Activated CD4-positive, alpha-beta T cell treated with anti-CD3 and anti-CD28 coated beads for 24 hours (primary cell): ENCODE measurements at places on chromosomes 5 and 9.

GRCh38 chr5:150124111-150124557 lies 31.5 kb downstream of the PDGFRB start:
- no peak for DNase-seq

GRCh38 chr5:118553662-118554061 lies 434.7 kb downstream of the DTWD2 start:
- DNase-seq = no peak

DNA sequence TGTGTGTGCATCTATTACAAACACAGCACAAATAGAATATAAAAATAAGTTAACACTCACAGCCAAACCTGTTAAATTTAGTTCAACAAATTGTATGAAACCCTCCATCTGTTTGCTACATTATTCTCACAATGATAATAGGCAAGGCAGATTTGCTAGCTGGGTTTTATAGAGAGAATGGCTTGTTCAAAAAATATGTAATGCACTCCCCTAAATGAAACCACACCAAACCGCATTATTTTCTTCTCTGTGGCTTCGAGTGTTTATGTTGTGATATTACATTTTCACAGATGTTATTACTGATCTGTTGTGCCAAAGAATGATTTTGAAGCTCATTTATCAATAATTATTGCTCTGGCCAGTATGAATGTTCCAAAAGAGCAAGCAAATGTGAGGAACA lies 92.9 kb downstream of the SPATA31D1 start:
- no peak for DNase-seq

DNA sequence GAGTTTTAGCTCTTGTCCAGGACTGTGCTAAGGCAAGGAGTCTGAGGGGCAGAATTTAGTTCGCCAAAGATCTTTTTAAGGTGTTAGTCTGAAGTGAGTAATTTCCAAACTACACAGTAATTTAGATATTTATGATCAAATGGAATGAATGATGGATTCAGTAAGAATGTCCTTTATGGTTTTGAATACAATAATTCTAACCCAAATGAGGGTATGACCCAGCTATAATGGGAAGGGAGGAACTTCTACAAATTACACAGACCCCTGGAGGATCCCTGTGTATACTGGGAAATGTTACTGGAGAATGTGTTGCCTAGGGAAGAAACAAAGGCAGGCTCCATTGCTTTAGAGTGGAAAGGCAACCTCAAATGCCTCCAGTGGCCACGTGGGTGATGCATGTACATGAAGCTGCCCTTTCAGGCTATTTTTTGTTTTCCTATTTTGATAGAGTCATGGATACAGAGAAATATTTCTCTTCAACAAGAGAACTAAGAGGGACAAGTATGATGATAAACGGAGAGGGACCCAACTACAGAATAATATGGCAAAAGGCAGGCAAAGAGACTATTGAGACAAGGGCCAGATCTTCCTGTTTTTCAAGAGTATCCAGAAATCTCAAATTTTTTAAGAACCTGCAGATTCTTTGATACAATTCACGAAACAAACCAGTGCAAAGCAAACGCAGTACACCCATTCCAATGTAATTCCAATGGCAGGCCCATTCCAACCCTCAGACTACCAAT lies 25.4 kb downstream of the SLC1A3 start:
- no peak for DNase-seq

DNA sequence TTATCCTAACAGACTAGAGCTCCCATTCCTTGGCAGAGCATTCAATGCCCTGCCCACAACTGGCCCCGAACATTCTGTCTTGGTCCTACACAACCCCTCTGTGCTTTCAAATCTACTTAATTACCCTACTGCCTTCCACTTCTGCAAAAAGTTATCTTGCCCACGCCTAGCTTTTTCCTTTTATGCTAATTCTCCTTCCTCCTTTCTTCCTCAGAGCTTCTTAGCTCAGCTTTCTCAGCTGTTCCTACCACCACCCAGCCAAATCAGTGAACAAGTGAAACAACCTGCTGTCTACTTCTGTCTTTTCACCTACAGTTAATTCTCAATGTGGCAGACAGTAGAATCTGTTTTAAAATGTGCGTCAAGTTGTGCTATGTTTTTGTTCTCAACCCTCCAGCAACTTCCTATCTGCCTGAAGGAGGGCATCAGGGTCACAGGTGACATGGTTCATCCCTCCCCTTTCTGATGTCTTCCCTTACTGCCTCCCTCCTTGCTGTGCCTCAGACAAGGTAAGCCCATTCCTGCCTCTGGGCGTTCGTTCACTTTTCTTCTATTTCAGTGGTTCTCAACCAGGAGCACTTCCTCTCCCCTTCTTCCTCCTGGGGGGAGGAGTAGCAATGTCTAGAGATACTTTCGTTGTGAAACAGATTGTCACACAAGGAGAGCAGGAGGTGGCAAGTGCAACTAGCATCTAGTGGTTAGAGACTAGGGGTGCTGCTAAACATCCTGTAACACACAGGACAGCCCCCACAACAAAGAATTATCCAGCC lies 1.3 kb upstream of the REEP5 start:
- DNase-seq = no peak

DNA sequence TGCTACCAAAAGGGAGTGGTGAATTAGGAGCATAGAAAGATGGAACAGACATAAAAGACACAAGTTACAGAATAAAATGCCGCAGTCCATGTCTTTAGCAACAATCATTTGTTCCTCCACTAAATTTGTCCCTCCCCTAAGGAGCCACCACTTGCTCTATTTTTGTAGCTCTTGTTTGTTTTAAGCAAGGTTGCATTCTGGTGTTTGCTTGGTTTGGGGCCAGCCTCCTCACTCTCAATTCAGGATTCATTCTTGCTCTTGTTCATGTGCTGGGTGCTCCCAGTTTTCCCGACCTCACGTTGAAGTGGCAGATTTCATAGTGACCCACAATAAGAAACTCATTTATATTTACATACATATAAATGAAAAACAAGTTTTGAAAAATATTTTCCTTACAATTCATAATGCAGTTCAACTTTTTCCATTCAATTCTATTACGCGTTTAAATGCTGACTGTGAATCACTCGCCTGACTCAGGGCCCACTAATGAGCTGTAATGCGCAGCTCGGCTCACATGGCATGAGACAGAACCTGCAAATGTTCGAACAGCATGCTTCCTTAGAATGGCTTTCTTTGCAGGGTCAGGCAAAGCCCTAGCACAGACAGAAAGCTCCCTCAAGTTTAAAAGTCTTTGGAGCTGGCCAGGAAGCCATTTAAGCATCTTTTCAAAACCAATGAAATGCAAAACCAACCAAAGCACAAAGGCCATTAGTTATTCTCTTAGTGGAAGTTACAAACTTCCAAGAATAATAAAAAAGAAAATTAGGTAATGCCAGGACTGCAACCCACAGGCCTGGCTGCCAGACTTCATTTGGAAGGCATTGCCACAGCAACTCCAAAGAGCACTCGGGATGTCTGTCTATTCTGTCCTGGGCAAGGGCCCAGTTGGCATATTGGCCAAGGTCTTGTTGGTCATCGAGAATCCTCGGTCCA lies 41.7 kb downstream of the RETREG1 start:
- no peak for DNase-seq

DNA sequence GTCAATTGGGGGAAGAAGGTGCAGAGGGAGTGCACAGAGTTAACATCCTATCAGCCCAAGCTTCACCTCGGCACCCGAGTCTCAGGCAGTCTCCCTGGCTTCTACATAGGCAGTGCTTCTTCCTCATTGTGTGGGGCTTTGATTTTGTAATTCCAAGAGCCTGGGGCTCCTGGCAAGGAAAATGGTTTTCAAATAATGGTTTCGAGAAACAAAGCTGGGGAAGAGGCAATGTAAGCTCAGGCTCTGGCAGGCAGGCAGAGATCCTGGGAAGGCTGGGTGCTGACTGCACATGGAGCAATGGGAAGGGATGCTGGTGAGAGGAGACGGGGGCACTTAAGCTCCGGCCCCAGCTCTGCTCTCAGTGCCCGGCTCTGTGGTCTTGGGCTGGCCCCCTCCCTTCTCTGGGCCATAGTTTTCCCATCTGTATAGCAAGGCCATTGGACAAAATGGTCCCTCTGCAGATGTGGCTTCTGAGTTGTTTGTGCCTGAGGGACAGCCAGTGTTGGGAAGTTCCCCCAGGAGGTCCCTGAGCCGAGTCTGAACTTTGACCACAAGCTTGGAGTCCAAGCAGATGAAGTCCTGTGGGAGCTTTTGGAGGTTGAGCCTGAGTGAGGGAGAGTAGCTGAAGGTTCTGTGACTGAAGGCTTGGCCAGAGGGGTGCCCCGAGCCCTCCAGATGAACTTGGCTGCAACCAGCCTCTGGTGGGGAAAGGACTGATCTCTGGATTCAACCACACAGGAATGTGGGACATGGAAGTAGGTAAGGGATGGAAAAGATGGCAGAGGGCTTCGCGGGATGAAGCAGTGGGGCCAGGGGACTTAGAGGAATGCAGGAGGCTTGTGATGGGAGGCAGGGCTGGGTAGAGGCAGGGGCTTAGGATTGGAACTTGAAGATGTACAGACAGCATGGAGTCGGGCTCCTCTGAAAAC lies 28.5 kb upstream of the IL17B start:
- no peak for DNase-seq

DNA sequence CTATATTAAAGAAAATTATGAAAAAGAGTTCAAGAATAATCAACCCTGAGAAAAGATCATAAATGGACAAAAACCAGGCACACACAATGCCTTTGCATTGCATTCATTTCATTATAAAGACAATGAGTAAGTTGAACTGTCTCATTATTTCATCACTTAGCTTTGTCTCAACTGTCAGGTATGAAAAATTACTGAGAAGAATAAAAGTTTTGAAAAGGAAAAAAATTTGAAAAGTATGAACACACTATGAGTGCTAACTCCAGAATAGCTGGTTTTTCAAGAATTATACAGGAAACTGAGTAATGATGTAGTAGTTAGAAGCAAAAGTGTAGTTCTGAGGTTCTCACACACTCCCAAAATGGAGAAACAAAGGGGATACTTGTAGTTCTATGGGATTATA lies 16.3 kb upstream of the ANXA1 start:
- no peak for DNase-seq

GRCh38 chr5:14286574-14287421 lies 143.7 kb downstream of the TRIO start:
- DNase-seq = no peak

DNA sequence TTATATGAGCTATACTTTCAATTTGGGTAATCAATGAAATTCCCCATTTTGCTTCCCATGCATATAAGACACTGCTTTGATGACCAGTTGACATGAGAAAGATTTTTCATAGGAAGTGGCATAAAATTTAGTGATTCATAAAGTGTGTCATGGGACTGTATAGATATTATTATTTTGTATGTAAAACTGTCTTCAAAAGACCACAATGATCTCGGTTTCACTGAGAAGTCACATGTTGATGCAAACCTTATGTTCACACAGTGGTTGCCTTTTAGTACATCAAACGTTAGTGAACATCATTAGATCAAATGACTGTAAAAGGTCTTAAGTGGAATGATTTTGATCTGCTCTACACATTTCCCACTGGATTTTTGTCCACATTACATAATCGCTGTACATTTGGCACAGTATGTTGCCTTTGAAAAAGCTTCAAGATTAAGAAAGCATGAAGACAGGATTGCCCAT lies 349.2 kb upstream of the MEF2C start:
- no peak for DNase-seq

DNA sequence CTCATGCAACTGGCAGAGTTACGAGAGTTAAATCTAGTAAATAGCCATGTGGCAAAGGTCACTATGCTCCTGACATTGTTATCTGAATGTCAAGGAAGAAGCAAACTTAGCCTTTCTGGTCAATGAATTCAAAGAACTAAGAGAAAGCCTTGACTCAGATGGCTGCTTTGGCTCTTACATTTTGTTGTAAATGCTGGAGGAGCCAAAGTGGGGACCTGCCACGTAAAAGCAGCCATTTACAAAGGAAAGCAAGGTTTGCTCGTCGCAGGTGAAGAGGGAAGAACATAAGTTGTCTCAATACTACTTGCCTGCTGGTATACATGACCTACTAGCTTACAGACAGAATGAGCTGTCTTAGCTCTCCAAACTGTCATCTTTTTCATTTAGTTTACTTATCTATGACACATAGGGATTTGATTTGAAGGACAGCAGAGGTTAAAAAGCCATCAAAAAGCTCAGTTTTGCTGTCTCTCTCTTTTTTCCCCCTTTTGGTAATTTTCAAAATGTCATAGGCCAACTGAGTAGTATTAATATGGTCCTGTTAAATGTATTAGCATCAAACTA lies 1052.8 kb upstream of the DMAC1 start:
- DNase-seq = no peak

GRCh38 chr9:120361551-120361950 lies 218.4 kb downstream of the CDK5RAP2 start:
- no peak for DNase-seq

GRCh38 chr5:139566611-139567010 lies 5.5 kb downstream of the UBE2D2 start:
- no peak for DNase-seq

DNA sequence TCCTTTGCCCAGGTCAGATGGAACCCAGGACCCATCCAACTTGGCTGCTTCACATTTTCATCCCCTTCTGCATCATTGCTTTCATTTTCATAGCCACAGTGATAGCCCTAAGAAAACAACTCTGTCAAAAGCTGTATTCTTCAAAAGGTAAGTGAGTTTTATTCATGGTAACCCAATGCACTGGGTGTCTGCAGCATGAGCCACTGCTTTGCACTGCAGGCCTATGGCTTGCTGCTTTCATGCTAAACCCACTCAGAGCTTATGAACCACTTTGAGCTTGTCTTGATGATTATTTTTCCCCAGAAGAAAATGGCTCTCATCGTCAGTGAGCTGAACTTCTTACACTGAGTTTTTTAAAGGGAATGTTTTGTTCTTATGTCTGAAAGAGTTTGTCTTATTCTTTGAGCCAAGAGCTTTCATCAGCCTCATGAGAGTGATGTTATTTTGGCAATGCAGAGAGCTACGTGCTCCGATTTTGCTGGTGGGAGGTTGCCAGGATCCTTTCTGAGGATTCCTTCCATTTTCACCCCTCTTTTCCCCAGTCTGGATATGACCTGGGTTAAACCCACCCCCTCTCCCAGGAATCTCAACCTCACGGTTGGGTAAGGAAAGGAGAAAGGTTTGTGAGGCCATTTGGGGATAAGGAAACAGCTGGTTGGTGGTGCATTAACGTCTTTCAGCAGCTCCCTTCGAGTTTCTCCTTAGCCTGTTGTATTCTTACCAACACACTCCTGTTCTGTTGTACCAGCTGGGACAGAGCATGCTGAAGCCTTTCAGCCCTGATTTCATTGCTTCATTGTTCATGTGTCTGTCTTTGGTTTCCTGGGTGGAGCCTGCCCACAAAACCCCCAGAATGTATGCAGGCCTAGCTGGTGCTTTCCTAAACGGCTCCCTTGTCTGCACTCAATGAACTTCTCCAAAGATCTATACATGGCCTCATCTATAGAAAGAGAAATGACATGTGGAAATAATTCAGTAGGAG lies 47.6 kb downstream of the PDCD1LG2 start:
- DNase-seq = no peak

DNA sequence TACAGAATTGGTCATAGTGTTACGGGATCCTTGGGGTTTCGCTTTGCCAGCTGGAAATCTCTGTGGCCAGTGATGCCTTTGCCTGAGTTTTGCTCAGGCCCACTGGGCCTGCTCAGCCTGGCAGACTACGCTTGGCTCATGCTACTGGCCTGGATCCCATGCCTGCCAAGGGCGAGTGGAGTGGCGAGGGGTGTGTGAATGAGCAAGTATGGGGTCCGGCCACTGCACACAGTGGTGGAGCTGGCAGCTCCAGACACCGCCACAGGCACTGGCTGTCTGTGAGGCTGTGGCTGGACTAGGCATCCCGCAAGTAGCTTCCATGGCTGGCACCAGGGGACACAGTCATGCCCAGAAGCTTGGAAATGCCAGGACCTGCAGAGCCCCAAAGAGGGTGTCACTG lies 240.3 kb downstream of the ARRDC3 start:
- no peak for DNase-seq

- DNase-seq = no peak
Observed at GRCh38 chr5:135318037-135318436, 81.0 kb downstream of the MACROH2A1 start.

- DNase-seq = no peak
Observed at GRCh38 chr9:106218427-106218826, 524.1 kb downstream of the TMEM38B start.
